Adrenal gland (tissue), 19 donors: ENCODE measurements at places on chromosomes 13 and 19. TPM values are rescaled to one million over a fixed set of nuclear protein-coding genes. Genes with fewer than 3 reads are reported as not detected.

Gene SERPINE3
- not detected for total RNA-seq

Gene BCAM
- total RNA-seq, result 43.4 TPM

Gene SIGLEC11
- total RNA-seq, result 140 TPM

Gene CEACAM8
- not detected for total RNA-seq

Gene TNFSF13B
- total RNA-seq, result 81.3 TPM

Gene SIAH3
- 0.64 TPM for total RNA-seq

Gene DNM2
- 150 TPM for total RNA-seq

Gene CEACAM21
- total RNA-seq, result 3.1 TPM

Gene POGLUT2
- 12.0 TPM for total RNA-seq

Gene B3GNT3
- total RNA-seq, result not detected

Gene TPGS1
- 21.9 TPM for total RNA-seq

Gene KLK6
- not detected for total RNA-seq

Gene S1PR4
- total RNA-seq, result 0.81 TPM

Gene LCP1
- 87.6 TPM for total RNA-seq

Gene WDR88
- 0.11 TPM for total RNA-seq

Gene HS6ST3
- total RNA-seq, result 3.3 TPM

Gene MAP2K2
- 116 TPM for total RNA-seq

Gene PSG3
- not detected for total RNA-seq

Gene GRIN2D
- 0.57 TPM for total RNA-seq

Gene NLRP5
- not detected for total RNA-seq

Gene FUT3
- 0.15 TPM for total RNA-seq

Gene OR7D2
- total RNA-seq, result 0.11 TPM

Gene ADAT3
- total RNA-seq, result 1.7 TPM

Gene ZNF536
- total RNA-seq, result 6.2 TPM
